ENCODE measurements at places on chromosomes 1 and 21.

DNA sequence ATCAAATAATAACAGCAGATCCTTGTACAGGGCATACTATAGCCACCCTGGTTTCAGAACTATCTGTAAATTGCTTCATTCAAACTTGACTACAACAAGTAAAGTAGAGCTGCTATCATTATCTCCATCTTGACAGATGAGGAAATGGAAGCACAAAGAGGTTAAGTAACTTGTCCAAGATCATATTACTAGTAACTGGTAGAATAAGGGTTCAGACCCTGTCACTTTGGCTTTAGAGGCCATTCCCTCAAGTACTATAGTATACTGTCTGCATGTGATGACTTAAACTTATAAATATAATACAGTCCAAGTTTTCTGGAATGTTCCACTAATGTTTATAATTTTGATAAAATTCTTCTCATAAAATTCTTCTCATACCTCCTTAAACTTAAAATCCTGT is 24.8 kb downstream of the PGM1 start:
- no peak for DNase-seq

DNA sequence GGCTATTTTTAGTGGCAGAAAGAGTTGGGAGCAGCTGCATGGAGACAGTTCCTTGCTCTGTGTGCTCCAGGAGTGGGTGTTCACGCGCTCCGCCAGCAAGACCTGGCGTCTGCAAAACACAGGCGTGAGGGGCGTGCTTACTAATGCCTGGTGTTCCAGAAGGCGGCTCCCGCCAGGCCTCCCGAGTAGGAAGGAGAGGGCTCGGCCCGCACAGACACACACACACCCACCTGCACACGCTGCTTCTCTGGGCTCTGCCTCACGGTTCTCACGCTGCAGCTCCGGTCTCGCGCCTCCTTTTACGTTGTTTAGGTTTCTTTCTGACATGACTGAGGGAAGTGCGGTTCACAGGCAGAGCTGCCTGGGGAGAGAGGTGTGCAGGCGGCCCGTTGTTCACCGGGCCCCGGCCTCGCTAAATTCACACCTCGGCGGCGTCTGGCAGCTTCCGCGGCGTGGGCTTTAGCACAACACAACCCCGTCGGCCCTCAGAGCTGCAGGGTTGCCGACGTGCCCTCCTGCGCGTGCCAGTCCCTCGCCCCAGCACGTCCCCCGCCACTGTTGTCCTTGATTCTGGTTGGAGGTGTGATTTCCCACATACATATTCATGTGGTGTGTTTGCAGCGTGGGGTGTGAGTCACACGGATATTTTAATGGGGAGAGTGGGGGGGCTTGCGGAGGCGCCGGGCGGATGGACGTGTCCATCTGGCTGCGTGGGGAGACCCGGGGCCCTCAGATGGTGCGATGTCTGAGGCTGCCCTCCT is 77.0 kb downstream of the SKI start:
- no peak for DNase-seq

GRCh38 chr1:89942825-89943658 is 51.9 kb upstream of the ZNF326 start:
- DNase-seq, result no peak

GRCh38 chr21:23574932-23575331 is 2032.3 kb downstream of the MRPL39 start:
- DNase-seq, result no peak

GRCh38 chr21:32308696-32309095 is 10.0 kb downstream of the MRAP start:
- no peak for DNase-seq

- DNase-seq, result no peak
These were observed 30.5 kb upstream of the FASLG start for GRCh38 chr1:172628401-172628800.

All from C1 segment of cervical spinal cord (tissue), 14 donors.